ENCODE measurements at places on chromosomes 7 and 10. TPM values are rescaled to one million over a fixed set of nuclear protein-coding genes. Genes with fewer than 3 reads are reported as not detected.
A peak's percentile ranks its signal among the peaks of the same experiment; 100 is the strongest.

DNA sequence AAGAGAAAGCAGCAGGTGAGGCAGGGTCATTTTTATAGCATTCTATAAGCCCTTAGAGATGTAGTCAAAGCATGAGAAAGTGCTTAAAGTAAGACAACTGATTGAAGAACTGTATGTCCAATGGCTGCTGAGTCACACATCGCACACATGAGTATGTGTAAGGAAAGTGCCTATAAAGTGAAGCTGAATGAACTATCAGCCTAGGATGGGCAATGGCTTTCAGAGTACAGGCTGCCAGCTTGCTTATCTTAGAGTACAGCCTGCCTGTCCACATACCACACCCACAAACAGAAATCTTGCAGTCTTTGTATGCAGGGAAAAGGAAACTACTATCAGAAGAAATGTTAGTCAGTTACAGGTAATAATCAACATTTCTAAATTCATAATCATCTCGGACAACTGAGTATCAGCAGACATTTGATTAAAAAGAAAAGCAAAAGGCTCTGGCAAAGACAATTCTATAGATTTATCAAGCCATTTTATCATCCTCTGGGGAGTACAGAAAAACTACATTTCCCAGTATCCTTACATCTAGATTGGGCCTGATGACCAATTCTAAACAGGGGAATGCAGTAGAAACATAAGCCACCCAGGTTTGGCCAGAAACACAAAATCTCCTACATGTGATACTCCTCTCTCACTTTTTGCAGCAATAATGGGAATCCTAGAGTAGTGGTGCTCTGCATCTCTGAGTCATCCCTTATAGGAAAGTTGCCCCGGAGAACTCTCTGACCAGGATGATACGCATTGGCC, 16.2 kb upstream of the EPHB6 start:
- H3K4me1 ChIP-seq, result peaks cover 4% of the 10 kb centered on the region
- no peak overlapping the region for H3K27ac ChIP-seq
- no peak overlapping the region for H3K4me3 ChIP-seq
- H3K27me3 ChIP-seq, result peaks cover 3% of the 10 kb centered on the region
- H3K36me3 ChIP-seq, result no peaks in the 10 kb centered on the region

- H3K4me3 ChIP-seq, result no peak overlapping the region
- no peaks in the 10 kb centered on the region for H3K27me3 ChIP-seq
- H3K27ac ChIP-seq, result no peak overlapping the region
- H3K4me1 ChIP-seq, result peaks cover 1% of the 10 kb centered on the region
Measured at GRCh38 chr10:121675344-121675743, 77.1 kb upstream of the FGFR2 start.

Gene UCN3
- not detected for total RNA-seq

GRCh38 chr10:89426230-89426868, 12.0 kb downstream of the IFIT5 start:
- no peak overlapping the region for H3K27ac ChIP-seq
- H3K4me3 ChIP-seq, result no peak overlapping the region
- H3K36me3 ChIP-seq, result peaks cover under 1% of the 10 kb centered on the region
- H3K27me3 ChIP-seq, result no peaks in the 10 kb centered on the region

Gene RBP4
- not detected for total RNA-seq

GRCh38 chr7:28291559-28291958, 111.0 kb upstream of the JAZF1 start:
- H3K4me1 ChIP-seq, result peaks cover 5% of the 10 kb centered on the region
- no peaks in the 10 kb centered on the region for H3K36me3 ChIP-seq
- H3K27ac ChIP-seq, result no peak overlapping the region

- no peak overlapping the region for H3K4me3 ChIP-seq
- H3K27me3 ChIP-seq, result peaks cover 5% of the 10 kb centered on the region
- no peaks in the 10 kb centered on the region for H3K36me3 ChIP-seq
- peaks cover 76% of the 10 kb centered on the region for H3K4me1 ChIP-seq
Measured at GRCh38 chr10:131755200-131755599, 145.6 kb upstream of the PPP2R2D start.

- no peak overlapping the region for H3K27ac ChIP-seq
- peaks cover 15% of the 10 kb centered on the region for H3K4me1 ChIP-seq
- DNase-seq, result no peak
- H3K36me3 ChIP-seq, result no peaks in the 10 kb centered on the region
- no peaks in the 10 kb centered on the region for H3K27me3 ChIP-seq
- H3K4me3 ChIP-seq, result no peak overlapping the region
Measured at GRCh38 chr10:70359017-70359550, 23.3 kb downstream of the LRRC20 start.

Gene MRC1
- not detected for total RNA-seq

GRCh38 chr10:2897619-2898508, 169.5 kb upstream of the PFKP start:
- peaks cover 3% of the 10 kb centered on the region for H3K4me1 ChIP-seq
- H3K27me3 ChIP-seq, result peaks cover 2% of the 10 kb centered on the region
- H3K36me3 ChIP-seq, result no peaks in the 10 kb centered on the region
- H3K27ac ChIP-seq, result no peak overlapping the region

DNA sequence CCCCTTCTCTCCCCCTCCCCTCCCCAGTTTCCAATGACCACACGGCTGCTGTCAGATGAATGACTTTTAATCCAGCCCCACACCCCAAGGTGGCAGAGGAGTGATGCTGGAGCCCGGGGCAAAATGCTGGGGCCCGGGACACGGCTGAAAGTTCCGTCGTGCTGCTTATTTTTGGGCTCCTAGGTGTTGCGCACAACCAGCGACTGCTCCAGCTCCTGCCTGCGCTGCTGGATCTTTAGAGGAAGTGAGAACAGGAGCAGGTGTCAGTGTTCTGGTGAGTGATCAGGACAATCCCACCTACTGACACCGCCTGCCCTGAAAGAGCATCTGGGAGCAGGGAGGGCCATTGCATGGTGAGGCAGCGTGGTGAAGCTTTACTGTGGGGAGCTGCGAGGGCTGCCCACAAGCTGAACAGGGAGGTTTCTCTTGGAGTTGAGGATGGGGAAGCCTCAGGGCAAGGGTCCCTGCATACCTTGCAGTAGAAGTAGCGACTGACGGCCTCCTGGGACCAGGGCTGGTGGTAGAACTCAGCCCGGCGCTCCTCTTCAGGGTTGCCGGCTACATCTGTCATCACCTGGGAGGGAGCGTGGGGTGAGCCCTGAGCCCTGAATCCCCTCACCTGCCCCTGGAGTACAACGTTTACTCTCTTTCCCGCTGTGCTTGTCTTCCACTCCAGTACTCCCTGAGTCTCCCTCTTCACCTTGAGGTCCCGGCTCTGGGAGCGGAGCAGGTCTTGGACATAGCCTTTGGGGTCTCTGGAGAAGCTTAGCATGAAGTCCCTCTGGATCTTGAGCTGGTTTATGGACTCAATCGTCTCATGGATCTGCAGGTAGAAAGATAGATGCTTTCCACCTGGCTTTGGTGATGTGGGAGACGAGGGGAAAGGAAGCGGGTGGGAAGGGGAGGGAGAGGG, 6.9 kb downstream of the CHPF2 start:
- DNase-seq, result no peak
- no peaks in the 10 kb centered on the region for H3K27me3 ChIP-seq
- no peak overlapping the region for H3K27ac ChIP-seq
- peaks cover 16% of the 10 kb centered on the region for H3K4me1 ChIP-seq
- H3K4me3 ChIP-seq, result peak overlapping the region; percentile 19
- peaks cover 4% of the 10 kb centered on the region for H3K36me3 ChIP-seq

DNA sequence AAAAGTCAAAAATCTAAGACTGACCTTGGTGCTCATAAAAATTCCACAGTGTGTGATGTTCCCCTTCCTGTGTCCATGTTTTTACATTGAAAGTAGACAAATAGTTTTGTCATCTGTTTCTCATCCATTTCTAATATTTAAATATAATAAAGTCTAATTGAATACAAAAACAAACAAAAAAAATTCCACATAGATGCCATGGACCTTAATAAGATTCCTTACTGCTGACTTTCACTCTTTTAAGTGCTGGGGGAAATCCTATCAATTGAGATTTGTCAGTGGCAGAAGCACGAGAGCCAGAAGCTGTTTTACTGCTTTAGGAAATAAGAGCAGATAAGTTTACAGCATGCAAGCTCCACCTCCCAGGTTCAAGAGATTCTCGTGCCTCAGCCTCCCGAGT, 310.0 kb downstream of the ABCA13 start:
- no peak overlapping the region for H3K4me3 ChIP-seq
- no peak for DNase-seq
- H3K4me1 ChIP-seq, result no peaks in the 10 kb centered on the region
- peaks cover 6% of the 10 kb centered on the region for H3K36me3 ChIP-seq
- no peaks in the 10 kb centered on the region for H3K27me3 ChIP-seq

Gene SPDYE8
- total RNA-seq, result not detected

DNA sequence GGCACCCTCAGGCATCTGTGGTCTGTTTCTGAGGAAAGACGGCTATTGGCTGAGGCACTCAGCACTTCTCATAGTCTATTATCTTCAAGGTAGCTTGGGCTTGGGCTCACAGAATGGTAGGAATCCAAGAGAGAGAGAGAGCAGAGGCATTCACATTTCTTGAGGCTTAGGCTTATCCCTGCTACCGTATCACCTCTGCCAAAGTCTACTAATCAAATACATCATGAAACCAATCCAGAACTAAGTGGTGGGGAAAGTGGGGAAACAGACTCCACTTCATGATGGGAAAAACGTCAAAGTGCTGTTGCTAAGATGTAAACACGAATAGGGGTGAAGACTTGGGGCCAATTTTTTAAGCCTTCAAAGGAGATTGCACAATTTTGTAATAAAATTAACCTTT, 271.1 kb upstream of the SEMA3D start:
- H3K27ac ChIP-seq, result no peak overlapping the region
- H3K36me3 ChIP-seq, result no peaks in the 10 kb centered on the region
- H3K4me1 ChIP-seq, result no peaks in the 10 kb centered on the region
- no peak for DNase-seq

- H3K36me3 ChIP-seq, result peaks cover 11% of the 10 kb centered on the region
- H3K4me1 ChIP-seq, result peaks cover 25% of the 10 kb centered on the region
- H3K4me3 ChIP-seq, result no peak overlapping the region
- no peaks in the 10 kb centered on the region for H3K27me3 ChIP-seq
- peak; percentile 5 for DNase-seq
- no peak overlapping the region for H3K27ac ChIP-seq
Measured at GRCh38 chr10:13613519-13613918, 26.8 kb downstream of the PRPF18 start.

Gene PGAM2
- 2.4 TPM for total RNA-seq

Gene LIPK
- not detected for total RNA-seq

Gene DRGX
- total RNA-seq, result 0.18 TPM

DNA sequence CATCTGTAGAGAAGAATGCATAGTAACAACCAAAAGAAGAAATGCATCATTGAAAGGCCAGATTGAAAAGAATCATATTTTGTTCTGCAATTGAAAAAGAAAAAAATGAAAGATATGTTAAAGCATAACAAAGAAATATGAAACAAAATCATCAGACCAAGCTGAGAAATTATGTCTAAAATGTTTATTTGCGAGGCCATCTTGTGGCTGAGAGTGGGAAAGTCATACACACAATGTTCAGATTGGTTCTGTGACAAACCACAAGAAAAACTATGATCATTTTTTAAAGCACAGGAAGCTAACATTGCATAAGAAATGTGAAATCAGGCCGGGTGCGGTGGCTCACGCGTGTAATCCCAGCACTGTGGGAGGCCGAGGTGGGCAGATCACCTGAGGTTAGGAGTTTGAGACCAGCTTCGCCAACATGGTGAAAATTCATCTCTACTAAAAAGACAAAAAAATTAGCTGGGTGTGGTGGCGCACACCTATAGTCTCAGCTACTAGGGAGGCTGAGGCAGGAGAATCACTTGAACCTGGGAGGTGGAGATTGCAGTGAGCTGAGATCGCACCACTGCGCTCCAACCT, 36.6 kb downstream of the ABCB5 start:
- H3K36me3 ChIP-seq, result no peaks in the 10 kb centered on the region
- H3K27me3 ChIP-seq, result peaks cover 6% of the 10 kb centered on the region
- no peak overlapping the region for H3K27ac ChIP-seq
- H3K4me3 ChIP-seq, result no peak overlapping the region

Gene FHIP2A
- 14.4 TPM for total RNA-seq

GRCh38 chr10:124125305-124126116, 32.1 kb upstream of the CHST15 start:
- no peaks in the 10 kb centered on the region for H3K27me3 ChIP-seq
- no peak overlapping the region for H3K4me3 ChIP-seq
- no peaks in the 10 kb centered on the region for H3K36me3 ChIP-seq
- no peak overlapping the region for H3K27ac ChIP-seq
- no peaks in the 10 kb centered on the region for H3K4me1 ChIP-seq
- DNase-seq, result no peak

DNA sequence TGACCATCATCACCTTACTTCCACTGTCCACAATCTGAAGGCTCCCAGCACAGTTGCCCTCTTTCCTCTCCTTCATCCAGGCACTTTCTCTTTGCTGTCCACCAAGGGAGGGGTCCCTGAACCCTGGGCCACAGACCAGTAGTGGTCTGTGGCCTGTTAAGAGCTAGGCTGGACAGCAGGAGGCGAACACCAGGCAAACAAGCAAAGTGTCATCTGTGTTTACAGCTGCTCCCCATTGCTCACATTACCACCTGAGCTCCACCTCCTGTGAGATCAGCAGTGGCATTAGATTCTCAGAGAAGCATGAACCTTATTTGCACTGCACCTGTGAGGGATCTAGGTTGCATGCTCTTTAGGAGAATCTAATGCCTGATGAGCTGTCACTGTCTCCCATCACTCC, 27.7 kb downstream of the FZD1 start:
- no peak for DNase-seq
- no peak overlapping the region for H3K27ac ChIP-seq
- H3K4me1 ChIP-seq, result peaks cover 16% of the 10 kb centered on the region

DNA sequence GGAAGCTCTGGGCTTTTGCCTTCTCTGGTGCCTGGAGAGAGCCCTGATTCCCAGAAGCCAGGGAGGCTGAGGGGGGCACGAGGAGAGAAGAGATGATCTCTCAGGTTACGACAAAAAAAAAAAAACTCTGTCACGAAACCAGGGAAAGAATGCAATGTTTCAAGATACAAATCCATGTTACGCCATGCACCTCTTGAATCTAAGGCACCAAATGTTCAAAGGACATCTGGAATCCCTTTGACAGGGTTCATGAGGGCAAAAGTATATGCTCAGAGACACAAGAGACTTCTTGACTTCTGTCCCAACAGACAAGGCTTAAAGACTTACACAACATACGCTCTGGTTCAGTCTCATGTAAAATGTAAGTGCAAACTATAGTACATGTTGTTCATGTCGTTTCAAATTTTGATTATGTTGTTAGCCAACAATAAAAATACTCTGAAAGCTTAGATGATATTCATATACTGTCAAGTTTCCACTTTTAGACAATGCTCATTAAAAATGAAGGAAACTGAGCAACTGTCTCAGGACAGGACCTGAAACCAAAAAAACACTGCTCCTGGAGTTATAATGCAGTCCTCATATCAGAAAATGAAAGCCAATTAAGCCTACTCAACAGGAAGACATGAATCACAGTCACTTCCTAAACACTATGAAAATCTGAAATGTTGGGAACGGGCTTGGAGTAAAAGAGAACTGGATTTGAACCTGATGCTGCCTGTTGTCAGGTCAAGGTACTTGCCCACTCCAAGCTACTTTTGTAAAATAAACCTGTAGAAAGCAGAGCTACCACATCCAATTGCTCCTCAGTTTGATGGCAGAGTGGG, 72.3 kb downstream of the CHCHD3 start:
- H3K36me3 ChIP-seq, result no peaks in the 10 kb centered on the region
- H3K27me3 ChIP-seq, result no peaks in the 10 kb centered on the region
- H3K27ac ChIP-seq, result no peak overlapping the region
- H3K4me3 ChIP-seq, result no peak overlapping the region

Measured in neural crest cell (in vitro differentiated cells).